Left renal pelvis (tissue), 4 donors: ENCODE measurements at places on chromosomes 3 and 15. TPM values are rescaled to one million over a fixed set of nuclear protein-coding genes. Genes with fewer than 3 reads are reported as not detected.
A peak's percentile ranks its signal among the peaks of the same experiment; 100 is the strongest.

The SLC12A8 gene
- 4.9 TPM for polyA plus RNA-seq

The MOBP gene
- polyA plus RNA-seq: not detected

DNA sequence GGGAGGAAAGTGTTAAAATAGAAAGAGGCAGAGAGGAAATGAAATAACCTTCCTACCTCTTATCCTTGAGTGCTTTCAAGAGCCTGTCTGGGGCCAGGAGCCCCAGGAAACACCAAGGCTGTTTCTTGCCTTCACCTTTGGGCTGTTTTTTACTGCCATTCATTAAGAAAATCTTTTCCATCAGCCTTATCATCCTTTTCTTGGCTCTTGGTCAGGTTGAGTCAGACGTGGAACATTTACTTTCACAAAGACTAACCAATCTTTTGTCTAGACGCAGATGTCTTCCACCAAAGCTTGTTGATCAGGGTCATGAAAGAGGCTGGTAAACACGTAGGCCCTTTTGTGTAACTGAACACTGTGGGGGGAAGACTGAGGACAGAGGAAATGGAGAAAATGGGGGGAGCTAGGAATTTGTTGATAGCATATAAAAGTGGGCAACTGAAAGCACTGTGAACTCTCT, 151.0 kb upstream of the THBS1 start:
- DNase-seq: no peak

GRCh38 chr15:82532991-82533481, 7.2 kb downstream of the RPS17 start:
- DNase-seq: no peak

DNA sequence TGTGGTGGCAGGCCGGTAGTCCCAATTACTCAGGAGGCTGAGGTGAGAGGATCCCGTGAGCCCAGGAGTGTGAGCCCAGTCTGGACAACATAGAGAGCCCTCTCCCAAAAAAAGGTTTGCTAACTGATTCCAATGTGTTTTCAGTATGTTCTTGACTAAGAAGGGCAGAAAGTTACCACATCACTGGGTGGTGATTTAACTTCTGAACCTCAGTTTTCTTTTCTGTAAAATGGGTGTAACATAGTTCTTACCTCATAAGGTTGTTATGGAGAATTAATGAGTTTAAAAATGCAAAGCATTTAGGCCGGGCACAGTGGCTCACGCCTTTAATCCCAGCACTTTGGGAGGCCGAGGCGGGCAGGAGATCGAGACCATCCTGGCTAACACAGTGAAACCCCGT, 28.5 kb upstream of the RAF1 start:
- DNase-seq: no peak

The TMEM207 gene
- polyA plus RNA-seq: 0.42 TPM

- DNase-seq: no peak
These were observed 751.5 kb upstream of the LMCD1 start for GRCh38 chr3:7749931-7750695.

- DNase-seq: no peak
These were observed 187.9 kb downstream of the NFKBIZ start for GRCh38 chr3:102037209-102037608.

DNA sequence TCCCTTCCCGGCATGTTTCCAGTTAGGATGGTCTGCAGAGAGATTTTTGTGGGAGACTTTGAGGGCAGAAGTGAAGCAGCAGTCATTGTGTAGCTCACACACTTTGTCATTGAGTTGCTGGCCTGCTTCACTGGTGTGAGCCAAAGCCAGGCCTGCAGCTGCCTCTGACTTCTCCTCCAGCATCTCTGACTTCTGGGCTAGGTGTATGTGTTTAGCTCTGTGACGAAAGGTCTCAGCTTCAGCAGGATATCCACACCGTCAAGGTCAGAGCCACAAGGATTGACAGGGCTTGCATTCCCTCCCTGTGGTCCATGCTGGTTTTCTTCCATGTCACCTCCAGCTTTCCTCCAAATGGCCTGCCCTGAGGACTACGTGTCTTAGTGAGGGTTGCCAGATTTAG, 57.1 kb upstream of the OSBPL11 start:
- DNase-seq: no peak

GRCh38 chr3:3307491-3307890, 128.0 kb upstream of the CRBN start:
- no peak for DNase-seq

DNA sequence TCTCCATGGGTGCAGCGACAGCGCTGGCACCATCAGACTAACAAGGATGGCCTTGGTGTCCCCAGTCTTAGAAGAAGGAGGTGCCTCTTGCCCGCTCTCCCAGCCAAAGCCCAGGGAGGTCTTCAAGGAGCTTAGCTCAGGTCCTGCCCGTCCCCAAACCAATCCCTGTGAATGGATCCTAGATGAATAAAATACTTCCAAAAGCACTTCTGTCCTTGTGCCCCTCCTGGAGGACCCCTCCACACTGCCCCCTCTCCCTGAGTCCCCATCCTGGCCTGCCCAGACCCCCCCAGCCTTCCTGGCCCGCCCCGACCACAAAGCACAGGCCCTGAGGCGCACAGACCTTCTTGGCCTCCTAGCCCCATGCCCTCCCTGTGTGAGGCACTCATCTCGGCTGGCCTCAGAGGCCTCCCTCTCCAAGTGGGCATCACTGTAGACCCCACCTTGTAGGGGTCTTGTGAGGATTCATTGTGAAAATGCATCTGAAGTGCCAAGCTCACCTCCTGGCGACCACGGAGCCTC, 8.4 kb downstream of the SLC28A1 start:
- no peak for DNase-seq

DNA sequence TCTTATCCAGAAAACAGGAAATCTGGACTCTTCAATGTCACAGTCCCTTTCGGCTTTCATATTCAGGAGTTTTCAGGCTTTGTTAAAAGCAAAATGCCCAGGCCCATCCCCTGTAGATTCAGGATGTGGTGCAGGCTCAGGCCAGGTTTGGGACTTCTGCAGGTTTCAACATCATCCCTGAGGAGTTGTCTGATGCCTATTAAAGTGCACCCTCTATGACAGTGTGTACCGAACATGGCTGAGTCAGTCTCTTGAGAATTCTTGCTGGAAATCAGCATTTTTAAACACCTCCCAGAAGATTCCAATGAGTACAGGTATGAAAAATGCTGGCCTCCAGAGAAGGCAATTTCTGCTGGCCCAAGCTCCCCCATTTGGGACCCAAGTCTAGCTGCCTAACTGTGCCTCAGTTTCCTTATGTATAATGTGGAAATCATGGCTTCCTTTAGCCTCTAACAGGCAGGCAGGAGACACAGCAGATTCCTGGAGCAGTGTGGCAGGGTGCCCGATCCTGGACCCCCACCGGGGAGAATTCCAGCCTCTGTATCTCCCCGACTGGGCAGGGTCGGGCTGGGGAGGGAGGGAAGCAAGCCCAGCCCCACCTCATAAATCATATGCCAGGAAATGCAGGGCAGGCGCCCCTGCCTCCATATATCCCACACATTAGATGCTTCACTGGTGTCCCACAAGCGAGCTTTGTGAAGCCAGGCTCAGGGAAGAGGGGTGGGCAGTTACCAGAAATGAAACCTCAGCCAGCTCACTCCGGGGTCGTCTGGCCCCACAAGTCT, 44.4 kb upstream of the SLC6A11 start:
- DNase-seq: no peak

The PLSCR1 gene
- polyA plus RNA-seq: 82.2 TPM

The KNG1 gene
- polyA plus RNA-seq: 169 TPM

The ZNF662 gene
- polyA plus RNA-seq: 23.5 TPM

The NCK1 gene
- polyA plus RNA-seq: 32.1 TPM

DNA sequence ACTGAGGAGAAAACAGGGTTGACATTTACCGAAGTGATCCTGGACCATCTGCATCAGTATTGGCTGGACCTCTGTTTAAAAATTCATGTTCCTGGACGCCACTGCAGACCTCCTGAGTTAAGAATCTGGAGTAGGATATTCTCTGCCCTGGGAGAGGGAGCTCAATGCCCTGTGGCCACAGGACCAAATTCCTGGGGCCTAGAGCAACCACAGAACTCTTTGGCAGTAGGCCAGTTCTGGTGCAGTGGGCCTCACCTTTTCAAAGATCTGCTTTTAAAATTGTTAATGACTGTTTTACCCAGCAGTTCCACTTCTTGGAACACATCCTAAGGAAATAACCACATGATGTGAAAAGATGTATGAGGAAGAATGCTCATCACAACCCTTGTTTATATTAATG, 133.3 kb upstream of the ADPGK start:
- no peak for DNase-seq

The C2CD4B gene
- 0.75 TPM for polyA plus RNA-seq

- DNase-seq: no peak
These were observed 182.9 kb upstream of the RORA start for GRCh38 chr15:61411902-61412510.

The TNIK gene
- polyA plus RNA-seq: 2.3 TPM

The QARS1 gene
- polyA plus RNA-seq: 269 TPM

- no peak for DNase-seq
These were observed 9.3 kb downstream of the RBPMS2 start for GRCh38 chr15:64766058-64766457.

DNA sequence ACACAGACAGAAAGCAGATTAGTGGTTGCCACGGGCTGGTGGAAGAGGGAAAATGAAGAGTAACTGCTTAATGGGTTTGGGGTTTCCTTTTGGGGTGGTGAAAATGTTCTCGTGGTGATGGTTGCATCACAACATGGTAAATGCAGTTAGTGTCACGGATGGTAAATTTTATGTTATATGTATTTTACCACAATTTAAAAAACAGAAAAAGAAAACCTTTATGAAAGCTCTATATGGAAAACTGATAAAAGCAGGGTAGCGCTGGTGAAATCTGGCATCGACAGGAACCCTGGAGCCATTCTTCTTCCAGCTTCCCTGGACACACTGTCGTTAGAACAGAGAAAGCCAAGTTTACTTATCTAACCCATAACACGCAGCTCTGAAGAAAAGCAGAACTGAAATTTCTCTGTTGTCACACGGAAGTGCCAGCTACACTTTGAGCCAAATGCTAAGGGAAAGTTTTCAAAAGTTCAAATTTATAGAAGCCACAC, 287.7 kb upstream of the NR2F2 start:
- DNase-seq: no peak

DNA sequence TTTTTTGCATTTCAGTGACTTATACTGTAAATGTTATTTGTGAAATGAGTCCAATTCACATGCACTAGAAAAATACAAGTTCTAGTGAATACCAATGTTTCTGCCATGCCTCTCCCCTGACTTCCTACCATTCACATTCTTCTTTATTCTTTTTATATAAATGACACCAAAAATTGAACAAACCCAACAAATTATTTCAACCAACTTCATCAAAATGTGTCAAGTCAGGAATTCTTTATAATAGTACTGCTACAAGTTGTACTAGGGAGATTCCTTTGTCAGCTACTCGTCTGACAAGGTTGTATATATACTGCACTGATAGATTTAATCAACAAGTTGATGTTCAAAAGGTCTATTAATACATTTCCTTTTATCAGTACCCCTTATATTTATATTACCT, 3.0 kb downstream of the TBL1XR1 start:
- DNase-seq: no peak

The ATP13A4 gene
- polyA plus RNA-seq: 1.3 TPM

- no peak for DNase-seq
These were observed 100.4 kb downstream of the DAPK2 start for GRCh38 chr15:63945838-63946298.

GRCh38 chr15:79170256-79170664, 79.7 kb upstream of the RASGRF1 start:
- no peak for DNase-seq

GRCh38 chr15:40238532-40239403, at the start of gene PAK6:
TSS of gene PAK6 (plus strand) at chr15:40239063. CDS start at chr15:40264786, 25,723 bp downstream.
- no peak for DNase-seq

The DVL3 gene
- 61.4 TPM for polyA plus RNA-seq

DNA sequence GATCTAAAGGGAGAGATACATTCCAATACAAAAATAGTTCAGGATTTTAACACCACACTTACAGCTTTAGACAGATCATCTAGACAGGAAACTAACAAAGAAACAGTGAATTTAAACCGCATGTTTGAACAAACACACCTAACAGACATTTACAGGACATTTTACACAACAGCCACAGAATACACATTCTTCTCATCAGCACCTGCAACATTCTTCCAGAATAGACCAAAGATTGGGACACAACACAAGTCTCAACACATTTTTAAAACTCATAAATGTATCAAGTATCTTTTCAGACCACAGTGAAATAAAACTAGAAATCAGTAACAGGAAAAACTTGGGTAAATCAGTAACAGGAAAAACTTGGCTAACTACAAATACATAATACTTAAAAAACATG, 256.3 kb downstream of the MCTP2 start:
- no peak for DNase-seq

DNA sequence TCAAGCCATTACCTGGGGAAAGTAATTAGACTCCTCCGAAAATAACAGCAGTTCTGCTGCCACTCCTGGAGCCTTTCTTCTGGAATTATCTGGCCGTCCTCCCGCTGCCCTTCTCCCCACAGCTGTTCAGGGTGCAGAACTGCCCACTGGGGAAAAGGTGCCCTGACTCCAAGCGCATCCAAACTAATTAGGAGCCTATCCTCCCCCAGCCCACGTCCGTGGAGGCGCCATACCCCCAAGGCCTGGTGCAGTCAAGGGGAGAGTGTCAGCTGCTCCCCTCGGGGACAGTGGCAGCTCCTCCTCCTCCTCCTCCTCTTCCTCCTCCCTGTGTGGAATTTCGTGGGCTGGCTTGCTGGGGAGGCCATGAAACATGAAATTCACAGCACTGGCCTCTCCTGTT, 177.2 kb downstream of the XXYLT1 start:
- DNase-seq: no peak

DNA sequence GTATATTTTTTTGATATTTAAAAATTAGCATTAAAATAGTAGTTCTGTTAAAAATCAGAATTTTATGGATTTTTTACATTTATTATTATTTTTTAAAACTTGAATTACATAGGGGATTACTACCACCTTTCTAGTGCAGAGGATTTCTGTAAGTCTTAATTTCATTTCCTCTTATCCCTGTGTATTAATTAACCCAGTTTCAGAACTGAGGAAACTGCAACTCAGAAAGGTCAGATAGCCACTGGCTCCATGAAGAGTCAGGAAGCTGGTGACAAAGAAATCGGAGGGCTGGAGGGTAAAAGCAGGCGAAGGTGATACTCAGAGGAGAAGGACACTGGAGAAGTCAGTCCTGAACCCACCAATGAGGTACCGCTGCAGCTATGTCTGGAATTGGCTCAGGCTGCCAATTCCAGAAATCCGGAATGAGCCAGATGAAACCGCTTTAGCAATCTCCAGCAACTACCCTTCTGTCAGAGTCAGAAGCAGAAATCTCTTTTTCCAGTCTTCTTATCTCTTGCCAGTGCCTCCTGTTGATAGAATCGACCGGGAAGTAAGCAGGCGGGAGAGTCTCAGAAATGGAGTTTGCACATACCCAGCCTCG, 308.5 kb downstream of the SV2B start:
- DNase-seq: no peak

GRCh38 chr3:168558728-168559411, 463.1 kb upstream of the GOLIM4 start:
- no peak for DNase-seq

- DNase-seq: peak; percentile 32
These were observed 5.1 kb downstream of the MAGEL2 start for GRCh38 chr15:23642413-23643044.

- no peak for DNase-seq
These were observed 233.3 kb downstream of the OPA1 start for GRCh38 chr3:193826159-193826795.
